ENCODE measurements at places on chromosomes 2 and 18. TPM values are rescaled to one million over a fixed set of nuclear protein-coding genes. Genes with fewer than 3 reads are reported as not detected.

- DNase-seq, result no peak
These were observed 44.3 kb downstream of the TMEM17 start for GRCh38 chr2:62461707-62462106.

REEP1 gene
- 0.19 TPM for total RNA-seq

- DNase-seq, result no peak
These were observed 13.0 kb downstream of the SIGLEC15 start for GRCh38 chr18:45838302-45839070.

DNA sequence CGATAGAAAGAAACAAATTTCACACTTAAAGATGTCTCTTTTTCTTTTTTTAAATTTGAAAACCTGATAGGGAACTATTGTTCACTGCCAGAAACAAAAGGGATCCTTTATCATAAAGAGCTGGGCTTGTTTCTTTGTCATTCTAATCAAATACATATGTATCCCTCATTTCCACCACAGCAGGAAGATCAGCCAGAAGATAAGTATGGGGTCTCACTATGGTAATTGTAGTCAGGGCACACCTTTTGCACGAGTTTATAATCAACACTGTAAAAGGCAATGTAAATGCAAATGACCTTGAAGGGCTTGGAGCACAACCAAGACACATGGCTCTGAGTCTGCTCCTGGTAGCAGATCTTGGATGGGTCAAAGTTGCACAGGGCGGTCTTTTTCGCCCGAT is 109.5 kb downstream of the NXPH2 start:
- DNase-seq, result no peak

DNA sequence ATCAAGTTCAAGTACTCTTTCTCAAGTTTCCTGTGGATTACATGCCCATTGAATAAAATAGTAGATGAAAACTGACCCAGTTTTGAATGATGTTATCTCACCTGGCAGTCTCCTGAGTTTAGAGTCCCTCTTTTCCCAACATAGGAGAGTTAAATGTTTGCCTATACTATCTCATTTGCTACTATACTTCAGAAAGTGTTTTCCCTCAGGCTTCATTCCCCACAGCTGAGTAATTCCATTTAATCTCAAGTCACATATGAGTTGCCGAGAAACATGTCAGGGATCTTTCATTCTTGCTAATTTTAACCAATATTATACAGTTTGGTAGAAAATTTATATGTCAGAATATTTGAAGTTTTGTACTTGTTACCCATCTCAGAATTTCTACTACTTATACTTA is 150.4 kb upstream of the CDH19 start:
- DNase-seq, result no peak

DNA sequence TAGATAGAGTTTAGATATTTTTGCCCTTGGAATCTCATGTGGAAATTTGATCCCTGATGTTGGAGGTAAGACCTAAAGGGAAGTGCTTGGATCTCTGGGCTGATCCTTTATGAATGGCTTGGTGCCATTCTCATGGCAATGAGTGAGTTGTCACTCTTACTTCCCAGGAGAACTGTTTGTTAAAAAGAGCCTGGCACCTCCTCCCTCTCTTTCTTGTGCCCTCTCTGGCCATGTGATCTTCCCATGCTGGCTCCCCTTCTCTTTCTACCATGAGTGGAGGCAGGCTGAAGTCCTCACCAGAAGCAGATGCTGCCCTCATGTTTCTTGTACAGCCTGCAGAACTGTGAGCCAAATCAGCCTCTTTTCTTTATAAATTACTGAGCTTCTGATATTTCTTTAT is 276.9 kb downstream of the ZNF804A start:
- DNase-seq, result no peak

DNA sequence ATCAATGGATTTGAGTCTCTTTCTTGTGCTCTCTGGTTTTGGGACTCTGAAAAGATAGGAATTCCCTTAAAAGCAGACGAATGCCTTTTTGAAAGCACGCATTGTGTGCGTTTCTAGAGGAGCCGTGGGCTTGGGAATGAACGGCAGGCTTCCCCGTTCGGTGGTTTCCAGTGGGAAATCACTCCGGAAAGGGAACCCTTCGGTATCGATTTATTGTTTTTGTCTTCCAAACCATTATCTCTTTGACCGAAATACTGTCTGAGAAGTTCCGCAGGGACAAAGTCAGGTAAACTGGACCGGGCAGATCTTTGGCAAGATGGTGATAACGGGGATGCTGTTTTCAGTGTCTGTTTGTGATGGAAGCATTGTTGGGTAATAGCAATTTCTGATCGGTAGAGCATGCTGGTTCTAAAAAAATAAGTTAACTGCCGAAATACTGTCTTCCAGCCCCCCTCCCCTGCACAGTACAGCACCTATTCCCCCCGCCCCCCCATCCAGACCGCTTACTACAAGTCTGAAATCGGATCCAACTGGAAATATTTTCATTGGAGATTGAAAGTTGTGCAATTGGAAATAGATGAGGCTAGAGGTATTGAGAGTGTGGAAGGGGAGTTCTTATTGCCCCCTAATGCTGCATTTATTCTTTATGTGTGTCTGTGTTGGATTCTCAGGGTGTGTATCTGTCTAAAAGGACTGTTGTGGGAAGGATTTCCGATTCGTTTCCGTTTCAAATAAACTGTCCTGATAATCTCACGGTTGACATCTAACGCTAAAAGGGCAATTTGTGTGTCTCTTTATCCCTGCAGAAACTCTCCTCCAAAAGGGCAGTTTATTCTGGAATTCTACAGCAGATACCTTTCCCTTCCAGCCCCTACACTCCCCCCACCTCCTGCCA is 635 bp downstream of the SETBP1 start:
- peak; percentile 60 for DNase-seq

PRKAG3 gene
- total RNA-seq, result not detected

DNA sequence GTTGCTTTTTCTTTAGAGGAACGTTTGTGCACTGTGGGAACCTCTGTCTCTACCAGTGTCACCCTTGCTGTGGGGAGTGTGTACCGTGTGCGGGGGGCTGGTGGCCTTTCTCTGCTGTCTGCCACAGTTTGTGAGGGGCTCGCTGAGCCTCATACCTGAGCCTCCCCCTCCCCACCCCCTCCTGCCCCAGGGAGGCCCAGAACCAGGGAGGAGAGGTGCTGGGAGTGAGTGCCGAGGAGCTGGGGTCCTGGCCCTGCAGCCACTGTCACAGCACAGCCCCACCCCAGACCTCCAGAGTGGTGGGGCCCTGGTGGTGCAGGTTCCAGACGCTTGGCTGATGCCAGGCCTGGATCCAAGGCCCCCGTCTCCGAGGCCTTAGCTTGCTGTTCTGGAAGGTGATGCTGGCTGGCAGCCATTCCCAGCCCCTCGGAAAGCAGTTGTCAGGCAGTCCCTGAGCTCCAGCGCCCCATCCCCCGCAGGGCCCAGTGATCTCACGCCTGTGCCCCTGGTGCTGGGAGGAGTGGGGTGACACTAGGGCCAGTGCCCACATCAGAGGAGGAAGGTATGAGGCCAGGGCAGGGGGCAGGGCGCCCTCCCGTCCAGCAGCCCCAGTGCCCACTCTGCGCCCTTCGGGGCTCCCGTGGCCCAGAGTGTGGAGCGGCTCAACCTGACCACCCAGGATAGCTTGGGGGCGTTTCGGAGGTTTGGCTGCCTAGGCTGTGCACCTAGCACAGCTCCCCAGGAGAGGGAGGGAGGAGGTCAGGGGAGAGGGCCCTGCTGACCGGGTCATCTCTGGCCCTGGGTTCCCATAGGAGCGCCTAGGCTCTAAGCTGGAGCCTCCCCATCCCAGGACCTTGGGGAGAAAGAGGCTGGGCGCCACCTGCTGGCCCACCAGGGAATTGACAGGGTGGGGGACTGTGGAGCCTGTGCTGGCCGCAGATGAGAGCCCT is 53.0 kb upstream of the ALPP start:
- DNase-seq, result peak; percentile 85

NT5DC4 gene
- not detected for total RNA-seq

DOK6 gene
- total RNA-seq, result not detected

- DNase-seq, result peak; percentile 63
These were observed 496.9 kb upstream of the HNMT start for GRCh38 chr2:137467246-137467862.

GRCh38 chr2:12761104-12761503 is 44.4 kb downstream of the TRIB2 start:
- DNase-seq, result no peak

BOK gene
- total RNA-seq, result 0.17 TPM

EN1 gene
- total RNA-seq, result not detected

- no peak for DNase-seq
These were observed 120.8 kb upstream of the ODC1 start for GRCh38 chr2:10568736-10569432.

GRCh38 chr2:72051204-72051603 is 96.5 kb downstream of the CYP26B1 start:
- no peak for DNase-seq

DNA sequence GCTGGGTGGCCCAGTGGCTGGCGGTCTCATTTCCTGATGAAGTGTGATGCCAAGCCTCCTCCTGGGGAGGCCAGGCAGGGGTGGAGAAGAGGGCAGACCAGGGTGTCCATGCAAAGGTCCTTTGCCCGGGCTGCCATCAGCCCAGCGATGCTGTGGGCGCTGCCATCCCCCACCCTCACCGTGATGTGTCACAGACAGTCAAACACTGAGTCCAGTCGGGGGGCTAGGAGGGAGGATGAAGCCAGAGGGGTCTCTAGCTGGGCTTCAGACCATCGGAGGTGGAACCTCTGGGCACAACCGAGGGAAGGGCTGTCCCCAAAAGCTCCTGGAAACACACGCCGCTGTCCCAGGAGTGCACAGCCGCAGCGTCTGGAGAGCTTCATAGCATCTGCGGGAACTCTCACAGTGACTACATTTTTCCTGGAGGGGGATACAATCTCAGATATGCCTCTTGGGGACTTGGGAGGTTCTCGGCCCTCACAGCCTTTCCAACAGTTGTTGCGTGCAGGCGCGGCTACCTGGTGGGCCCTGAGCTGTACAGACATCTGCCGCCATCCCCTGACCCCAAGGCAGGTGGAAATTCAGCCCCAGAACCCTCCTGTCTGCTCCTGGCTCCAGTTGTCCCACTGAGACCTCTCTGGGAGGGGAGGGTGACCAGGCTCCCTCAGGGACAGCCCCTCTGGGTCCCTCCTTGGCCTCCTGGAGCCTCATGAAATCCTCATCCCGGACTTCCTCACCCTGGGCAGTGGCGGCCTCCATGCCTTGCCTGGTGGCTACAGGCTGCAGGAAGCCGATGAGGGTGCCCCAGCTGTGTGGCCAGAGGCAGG is 26.5 kb upstream of the OTOS start:
- DNase-seq, result no peak

DNA sequence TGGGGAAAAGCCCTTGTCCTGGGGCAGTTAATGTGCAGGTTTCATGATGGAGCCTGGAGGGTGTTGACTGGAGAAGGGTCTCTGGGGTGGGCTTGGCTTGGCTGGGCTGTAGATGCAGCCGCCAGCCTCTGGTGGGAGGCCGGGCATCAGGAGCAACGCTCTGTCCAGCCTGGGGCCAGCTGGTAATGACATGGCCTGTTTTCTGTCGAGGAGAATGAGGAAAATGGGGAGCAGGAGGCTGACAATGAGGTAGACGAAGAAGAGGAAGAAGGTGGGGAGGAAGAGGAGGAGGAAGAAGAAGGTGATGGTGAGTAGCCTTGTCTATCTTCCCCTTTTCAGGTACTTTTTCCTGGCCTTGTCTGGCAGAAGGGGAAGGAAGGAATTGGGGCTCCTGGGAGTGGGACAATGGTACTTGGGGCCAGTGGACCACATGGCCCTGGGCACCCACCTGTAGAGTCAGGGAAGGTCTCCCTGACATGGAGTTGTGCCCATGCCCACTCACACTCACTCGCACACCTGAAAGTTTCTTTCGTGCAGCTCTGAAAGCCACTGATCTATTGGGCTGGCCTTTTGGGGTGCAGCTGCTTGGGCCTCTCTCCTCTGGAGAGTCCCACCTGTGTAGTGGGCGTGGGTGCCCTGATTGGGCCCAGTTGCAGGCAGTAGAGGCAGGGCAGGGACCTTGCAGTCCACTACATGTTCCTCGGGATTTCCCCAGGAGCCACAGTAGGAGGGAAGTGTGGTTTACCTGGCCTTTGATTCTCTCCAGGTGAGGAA is 3.5 kb downstream of the PTMA start:
- DNase-seq, result peak; percentile 78

GRCh38 chr2:149782572-149782971 is 195.0 kb upstream of the MMADHC start:
- DNase-seq, result no peak

GRCh38 chr2:152405206-152406118 is 70.5 kb downstream of the FMNL2 start:
- DNase-seq, result no peak

ZFP36L2 gene
- total RNA-seq, result 93.1 TPM

DNA sequence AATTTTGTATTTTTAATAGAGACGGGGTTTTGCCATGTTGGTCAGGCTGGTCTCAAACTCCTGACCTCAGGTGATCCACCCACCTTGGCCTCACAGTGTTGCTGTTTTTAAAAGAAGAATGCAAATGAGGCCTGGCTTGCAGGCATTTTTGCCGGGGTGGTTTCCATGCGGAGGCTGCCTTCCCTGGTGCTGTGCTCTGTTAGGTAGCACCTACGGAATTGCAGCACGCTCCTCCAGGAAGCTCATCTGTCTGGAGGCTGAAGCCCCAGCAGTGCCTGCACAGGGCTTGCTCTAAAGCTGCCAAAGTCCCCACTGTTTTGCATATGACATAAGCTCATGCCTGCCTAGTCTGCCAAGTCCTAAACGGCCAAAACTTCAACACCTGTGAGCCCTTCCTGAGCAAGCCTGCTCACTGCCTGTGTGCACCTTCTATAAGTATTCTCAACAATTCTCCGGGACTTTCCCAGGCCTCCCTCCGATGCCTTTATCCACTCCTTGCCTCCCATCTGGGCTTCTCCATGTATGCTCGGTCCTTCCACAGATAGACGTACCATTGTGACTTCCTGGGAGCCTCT is 551.3 kb upstream of the RAB6C start:
- no peak for DNase-seq

- DNase-seq, result no peak
These were observed 132.1 kb downstream of the WDSUB1 start for GRCh38 chr2:159154366-159154765.

DNA sequence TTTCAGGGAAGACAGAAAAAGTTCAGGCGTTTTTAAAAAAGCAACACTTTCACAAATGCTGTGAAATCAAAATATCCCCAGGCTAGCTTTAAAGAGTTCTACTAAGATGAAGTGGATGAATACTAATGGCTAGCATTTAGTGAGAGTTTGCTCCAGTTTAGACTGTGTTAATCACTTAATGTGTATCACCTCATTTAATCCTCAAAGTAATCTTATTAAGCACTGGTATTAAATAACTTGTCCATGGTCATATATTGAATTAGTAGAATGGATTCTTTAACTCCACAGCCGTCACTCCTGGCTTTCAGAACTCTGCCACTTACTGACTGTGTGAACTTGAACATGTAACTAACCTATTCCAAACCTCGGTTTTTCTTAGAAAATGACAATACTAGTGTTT is 66.0 kb downstream of the CABYR start:
- DNase-seq, result no peak

GRCh38 chr2:178328037-178328436 is 122.9 kb downstream of the PRKRA start:
- no peak for DNase-seq

GRCh38 chr2:39128919-39129391 is 8.1 kb upstream of the SOS1 start:
- DNase-seq, result peak; percentile 93

- no peak for DNase-seq
These were observed 481.1 kb upstream of the HS6ST1 start for GRCh38 chr2:128799730-128800129.

PPP1R1C gene
- total RNA-seq, result not detected

- DNase-seq, result no peak
These were observed 81.2 kb downstream of the SMAD7 start for GRCh38 chr18:48869591-48869990.

- DNase-seq, result no peak
These were observed 110.0 kb upstream of the ARL4C start for GRCh38 chr2:234606896-234607295.

Data from activated CD4-positive, alpha-beta T cell treated with anti-CD3 and anti-CD28 coated beads, Interleukin-2, amount 10 ng/mL, durations not matched to agents 24 days and 14 days (primary cell).